DND-41 (cell line): ENCODE measurements at places on chromosomes 11 and 22.

DNA sequence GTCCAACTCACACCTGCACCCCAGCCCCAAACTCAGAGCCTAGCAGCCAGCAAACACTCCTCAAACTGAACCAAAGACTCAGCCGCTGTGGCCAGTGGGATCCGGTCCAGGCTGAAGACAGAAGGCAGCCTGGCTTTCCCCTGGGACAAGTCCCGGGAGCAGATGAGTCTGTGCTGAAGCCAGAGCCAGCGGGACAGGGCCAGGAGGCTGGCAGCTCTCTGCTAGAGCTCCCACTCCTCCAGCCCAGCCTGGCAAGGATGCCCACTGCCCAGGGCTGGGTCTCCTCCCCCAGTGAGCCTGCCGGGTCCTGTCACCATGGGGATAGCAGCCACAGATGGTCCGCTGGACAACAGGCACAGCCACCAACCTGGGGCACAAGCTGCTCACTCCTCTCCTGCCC is 42.9 kb upstream of the PRR5 start:
- DNase-seq = no peak

DNA sequence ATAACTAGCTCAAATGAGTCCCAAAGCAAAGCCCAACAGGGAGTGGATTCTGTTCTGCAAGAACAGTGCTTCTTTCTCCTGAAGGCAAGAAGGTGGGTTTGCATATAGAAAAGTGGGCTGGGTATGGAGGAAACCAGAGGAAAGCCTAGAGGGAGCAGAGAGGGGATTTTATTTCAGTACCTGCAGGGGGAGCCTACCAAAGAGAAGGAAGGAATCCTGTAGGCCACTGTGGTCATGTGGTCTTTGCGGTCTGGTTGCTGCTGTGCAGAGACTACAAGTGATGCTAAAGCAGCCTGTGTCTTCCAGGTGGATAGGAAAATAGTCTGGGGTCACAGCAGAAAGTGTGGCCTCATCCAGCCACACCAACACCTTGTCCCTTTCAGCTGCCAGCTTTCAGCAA is 33.2 kb upstream of the ZBTB16 start:
- DNase-seq = peak; percentile 25

DNA sequence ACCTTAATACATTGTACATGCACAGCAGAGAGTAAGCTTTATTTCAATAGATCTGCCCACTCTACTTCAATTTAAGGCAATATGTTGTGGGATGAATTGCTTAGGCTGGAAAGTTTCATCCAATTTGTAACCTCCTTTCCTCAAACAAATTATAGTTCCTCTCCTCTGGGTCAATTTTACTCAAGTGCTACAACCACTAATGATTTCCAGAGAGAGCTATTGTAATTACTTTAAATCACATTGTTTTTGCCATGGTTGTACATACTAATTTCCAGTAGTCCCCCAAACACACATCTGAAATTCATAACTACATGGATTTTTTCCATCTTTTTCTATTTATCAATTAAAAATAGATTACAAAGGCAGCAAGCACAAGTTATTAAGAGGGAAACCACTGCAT is 72.9 kb downstream of the APIP start:
- DNase-seq = no peak

- no peak for DNase-seq
Measured at GRCh38 chr11:11978792-11979487, 29.5 kb downstream of the DKK3 start.

DNA sequence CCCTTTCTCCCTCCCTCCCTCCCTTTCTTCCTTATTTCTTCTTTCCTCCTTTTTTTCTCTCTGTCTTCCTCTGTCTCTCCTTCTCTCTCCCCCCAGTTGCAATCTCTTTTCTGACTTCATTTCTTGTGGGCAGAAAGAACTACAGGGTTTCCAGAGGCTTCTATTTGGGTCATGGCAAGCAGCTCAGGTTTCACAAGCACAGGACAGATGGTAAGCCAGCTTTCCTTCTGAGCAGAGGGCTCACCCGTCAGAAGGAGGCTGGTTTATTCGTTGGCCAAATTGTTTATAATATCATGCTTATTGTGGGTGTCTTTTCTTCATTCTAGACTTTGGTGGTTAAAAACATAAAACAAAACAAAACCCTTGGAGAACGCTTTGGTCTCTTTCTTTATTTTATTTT is 58.9 kb upstream of the CLMP start:
- no peak for DNase-seq

DNA sequence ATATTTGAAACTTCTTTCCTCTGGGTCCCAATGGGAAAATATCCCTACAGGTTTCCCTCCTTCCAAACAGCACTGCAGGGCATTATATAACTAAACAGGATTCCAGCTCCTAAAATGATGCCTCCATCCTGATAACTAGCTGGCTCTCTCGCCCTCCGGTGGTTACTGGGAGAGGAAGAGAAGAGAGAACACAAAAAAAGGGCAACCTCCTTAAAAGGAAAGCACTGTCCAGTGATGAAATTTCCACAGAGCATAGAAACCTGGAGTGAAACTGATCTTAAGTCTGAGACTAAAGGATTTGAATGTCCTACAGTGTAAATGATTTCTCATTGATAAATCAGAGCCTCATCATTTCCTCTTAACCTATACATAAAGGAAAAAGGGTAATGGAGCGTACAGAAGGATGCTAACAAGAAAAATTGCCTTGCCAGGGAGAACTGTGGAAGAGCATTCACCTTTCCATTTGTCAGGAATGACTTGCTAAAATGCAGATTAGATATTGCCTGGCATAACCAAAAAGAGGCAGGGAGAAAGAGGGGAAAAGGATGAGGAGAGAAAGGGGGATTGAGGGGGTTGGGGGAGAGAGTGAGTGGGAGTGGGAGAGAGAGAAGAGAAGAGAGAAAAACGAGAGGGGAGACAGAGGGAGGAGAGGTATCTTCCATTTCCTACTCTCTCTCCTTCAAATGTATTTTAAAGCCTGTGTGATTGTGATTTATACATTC is 121.3 kb downstream of the APOL5 start:
- peak; percentile 12 for DNase-seq

GRCh38 chr11:12585861-12586260 is 88.4 kb upstream of the TEAD1 start:
- DNase-seq = no peak

DNA sequence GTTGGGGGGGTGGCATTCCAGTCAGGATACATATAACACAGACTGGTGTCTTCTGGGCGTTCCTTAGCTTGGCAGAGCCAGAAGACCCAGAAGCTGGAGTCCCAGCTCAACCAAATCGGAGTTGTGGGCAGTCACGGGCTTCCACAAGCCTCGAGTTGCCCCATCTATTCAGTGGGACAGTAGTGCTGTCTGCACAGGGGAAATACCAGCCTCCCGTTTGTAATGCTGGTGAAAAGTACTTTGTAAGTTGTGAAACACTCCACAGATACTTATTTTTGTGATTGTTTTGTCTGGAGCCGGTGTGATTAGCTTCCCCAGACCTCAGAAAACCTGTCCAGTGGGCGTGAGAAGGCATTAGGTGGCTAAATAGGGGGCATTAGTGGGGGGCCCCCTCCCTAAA is 13.6 kb downstream of the DGKZ start:
- DNase-seq = no peak

DNA sequence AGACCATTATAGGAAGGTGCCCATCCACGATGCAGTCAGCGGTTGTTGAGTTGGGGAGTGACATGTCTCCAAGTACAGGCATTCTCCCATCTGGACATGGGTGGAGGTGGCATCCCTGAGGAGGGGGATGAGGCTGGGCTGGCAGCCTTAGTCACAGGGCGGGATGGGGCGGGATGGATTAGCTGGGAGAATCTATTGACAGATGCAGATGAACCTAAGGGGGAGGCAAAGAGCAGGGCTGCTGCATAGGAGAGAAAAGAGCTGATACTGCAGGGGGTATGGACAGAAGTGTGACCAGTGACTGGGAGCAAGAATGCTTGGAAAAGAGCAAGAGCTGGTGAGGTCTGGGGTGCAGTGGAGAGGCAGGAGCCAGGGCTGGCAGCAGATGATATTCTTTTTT is 42.7 kb downstream of the SCN3B start:
- DNase-seq = no peak

DNA sequence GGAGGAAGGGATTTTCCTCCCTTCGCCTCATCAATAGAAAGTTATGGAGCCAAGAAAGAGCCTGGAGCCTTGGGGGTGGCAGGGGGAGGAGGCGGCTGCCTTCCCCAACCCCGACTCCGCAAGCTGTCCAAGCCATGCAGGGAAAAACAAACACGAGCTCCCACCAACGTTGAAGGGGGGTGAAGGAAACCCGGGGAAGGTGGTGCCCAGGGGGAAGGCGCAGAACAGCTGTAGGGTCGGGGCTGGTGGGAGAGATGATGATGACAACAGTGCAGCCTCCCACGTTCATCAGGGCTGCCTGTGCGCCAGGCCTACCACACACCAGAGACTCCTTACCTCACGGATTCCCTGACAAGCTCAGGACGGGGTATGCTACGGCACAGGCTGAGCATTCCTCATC is 73.5 kb downstream of the SCUBE1 start:
- no peak for DNase-seq

- DNase-seq = no peak
Measured at GRCh38 chr11:45178890-45179671, 32.6 kb downstream of the PRDM11 start.

DNA sequence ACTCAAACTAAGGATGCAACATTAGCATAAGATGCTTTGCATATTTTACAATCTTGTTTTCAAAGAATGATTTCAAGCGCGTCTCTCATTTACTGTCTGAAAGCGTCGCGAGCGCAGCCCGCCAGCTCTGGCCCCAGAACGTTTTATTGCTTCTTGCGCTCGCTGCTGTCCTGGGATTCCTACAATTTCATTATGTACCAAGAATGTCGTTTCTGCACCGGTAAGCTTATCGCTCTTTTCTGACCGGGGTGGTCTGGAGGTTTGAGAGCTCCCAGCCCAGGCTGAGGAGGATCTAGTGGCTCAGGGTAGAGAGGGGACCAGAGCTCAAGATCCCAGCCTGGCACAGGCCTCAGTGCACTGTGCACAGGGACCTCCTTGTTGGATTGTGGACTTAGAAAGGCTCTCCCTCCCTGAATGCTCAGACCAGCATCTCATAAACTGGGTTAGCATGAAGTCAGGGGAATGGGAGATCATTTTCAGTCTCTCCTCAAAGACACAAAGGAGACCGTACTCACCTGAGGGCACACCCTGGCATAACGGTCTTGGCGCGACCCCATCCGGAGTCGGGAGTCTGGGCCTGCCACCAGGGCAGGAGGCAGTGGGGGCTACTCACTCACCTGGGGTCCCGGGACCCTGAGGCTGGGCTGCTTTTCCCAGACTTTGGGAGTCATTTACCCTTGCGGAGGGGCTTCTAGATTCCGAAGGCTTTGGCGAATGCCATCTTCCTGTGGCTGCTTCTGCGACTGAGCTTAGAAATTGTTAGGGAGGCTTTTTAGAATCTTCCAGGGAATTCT is 817.4 kb downstream of the BRD1 start:
- no peak for DNase-seq

DNA sequence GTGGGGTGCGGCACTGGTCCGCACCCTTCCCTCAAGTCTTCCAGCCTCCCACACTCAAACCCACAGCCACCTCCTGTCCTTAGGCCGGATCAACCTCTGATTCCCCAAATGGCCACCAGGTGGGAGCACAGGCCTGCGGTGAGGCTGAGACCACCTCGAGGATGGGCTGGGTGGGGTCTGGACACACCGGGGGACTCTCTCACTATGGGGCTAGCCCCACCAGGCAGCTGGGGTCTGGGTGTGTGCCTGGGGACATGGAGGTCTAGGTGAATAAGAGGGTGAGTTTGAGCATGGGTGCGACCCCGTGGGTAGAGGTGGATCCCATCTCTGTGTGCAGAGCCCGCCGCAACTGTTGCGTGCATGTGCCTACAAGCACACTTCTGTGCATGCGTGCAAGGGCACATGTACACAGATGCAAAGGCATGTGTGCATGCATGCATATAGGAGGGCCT is 32.6 kb downstream of the MYO18B start:
- DNase-seq = peak; percentile 35

DNA sequence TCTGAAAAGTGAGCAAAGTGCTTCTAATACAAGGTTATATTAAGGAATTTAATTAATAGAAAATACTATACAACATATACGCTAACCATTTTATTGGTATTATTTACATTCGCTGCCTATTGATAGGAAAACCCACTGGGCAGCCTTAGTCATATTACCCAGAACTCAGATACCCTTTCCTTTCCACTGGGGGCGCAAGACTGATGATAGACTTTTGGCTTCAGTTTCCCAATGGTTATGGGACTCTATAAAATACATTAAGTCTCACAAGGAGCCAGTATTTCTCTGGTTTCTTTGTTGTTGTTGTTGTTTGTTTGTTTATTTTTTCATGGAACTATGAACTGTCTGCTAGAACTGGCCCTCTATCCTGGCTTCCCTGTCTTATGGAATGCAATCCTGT is 471.1 kb upstream of the KIRREL3 start:
- DNase-seq = no peak

DNA sequence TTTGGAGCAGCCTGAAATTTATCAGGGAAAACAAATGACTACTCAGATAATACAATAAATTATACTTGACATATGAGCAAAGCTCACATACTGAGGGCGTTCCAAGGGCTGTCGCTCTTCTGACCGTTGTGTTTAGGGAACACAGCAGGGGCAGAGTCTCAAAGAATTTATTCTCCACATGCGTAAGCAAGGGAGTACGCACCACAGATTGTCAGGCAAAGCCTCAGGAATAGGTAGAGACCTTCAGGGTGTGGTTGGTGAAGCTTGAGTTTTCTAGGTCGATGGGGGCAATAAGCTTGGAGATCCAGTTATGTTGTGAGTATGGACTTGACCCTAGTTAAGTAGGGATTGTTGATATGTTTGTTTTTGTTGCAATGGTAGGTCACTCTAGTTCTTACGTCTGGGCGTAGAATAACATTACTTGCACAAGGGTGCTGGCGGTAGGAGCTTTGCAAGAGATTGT is 830 bp downstream of the ACAT1 start:
- DNase-seq = no peak

GRCh38 chr22:24442352-24442744 is 14.9 kb downstream of the ADORA2A start:
- no peak for DNase-seq

DNA sequence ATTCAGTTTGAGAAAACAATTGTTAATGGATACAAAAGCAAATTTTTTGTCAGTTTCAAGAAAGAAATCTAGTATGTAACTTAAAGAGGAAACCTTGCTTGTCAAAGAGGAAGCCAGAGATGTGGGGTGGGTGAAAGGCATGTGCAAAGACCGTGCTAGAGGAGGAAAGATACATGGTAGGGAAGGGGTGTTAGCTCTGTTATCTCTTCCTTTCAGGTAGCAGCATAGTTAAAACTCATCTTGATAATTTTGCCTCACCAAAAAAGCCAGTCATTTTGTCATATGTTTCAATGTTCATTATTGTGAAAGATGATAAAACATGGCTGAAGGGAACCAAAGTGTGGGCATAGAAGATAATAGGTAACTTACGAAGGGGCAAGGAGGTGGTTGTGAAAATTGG is 2.6 kb upstream of the MS4A2 start:
- no peak for DNase-seq

GRCh38 chr22:22955866-22956535 is 68.4 kb downstream of the IGLL5 start:
- DNase-seq = peak; percentile 82

DNA sequence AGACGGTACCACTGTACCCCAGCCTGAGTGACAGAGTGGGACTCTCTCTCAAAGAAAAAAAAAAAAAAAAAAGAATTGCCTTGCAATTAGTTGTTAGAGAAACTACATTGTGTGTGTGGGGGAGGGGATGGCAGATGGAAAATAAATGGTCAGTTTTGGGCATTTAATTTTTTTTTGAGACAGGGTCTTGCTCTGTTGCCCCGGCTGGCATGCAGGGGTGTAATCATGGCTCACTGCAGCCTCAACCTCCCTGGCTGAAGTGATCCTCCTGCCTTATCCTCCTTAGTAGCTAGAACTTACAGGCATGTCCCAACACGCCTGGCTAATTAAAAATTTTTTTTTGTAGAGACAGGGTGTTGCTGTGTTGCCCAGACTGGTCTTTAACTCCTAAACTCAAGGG is 36.4 kb downstream of the WEE1 start:
- no peak for DNase-seq
